ENCODE measurements at places on chromosomes 4 and X.

DNA sequence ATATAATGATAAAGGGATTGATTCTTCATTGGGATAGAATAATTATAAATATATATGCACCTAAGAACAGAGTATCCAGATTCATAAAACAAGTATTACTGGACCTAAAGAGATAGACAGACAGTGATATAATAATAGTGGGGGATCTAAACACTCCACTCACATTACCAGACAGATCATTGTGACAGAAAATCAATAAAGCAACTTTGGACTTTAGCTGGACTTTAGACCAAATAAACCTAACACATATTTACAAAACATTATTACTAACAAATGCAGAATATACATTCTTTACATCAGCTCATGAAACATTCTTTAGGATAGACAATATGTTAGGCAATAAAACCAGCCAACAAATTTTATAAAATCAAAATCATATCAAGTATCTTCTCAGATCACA, 14.6 kb downstream of the AGTR2 start:
- no peak for DNase-seq

DNA sequence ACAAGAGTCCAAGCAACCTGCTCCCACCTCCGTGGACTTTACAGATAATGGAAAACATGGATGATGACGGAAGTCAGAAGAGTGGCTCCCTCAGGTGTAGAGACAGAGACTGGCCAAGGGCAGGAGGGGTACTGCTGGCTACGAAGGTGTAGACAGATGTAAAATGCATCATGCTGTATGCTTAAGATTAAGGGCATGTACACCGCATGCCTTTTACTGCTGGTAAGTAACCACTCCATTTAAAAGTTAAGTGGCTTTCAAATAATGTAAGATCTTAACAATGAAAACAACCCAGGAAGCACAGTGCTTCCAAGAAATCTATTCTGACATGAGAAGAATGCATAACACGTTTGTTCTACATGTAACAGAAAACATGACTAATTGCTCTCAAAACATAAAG, 76.9 kb upstream of the FAM9B start:
- no peak for DNase-seq

GRCh38 chrX:13545726-13546125, 23.7 kb upstream of the EGFL6 start:
- no peak for DNase-seq

DNA sequence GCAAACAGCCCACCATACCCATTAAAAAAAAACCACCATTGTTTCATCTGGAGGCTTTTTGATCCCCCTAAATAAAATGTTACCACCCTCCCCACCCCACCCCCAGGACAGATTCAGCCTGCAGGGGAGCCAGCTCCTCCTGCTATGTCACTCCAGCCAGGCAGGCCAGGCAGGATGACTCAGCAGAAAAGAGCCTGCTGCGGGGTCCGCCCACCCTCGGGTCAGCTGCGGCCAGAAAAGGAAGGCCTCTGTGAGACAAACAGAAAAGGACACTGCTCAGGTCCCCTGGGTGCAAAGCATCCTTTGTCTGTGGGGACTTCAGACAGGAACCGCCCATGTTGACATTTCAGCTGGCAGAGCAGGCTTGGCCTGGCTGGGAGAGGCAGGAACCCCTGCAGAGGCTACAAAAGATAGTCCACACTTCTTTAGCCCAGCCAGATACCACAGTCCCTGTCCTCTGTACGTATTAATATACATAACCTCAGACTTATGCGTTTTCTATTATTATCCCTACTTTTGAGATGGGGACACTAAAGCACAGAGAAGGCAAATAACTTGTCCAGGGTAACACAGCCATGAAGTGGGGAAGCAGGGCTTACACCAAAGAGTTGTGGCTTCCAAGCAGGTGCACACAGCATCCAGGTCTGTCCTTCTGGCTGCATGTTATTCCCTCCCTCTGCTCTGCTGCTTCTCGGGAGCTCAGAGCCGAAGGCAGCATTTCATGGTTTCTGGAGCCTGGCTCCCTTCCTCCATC, 147.7 kb downstream of the CPEB2 start:
- DNase-seq: no peak

- DNase-seq: no peak
Observed at GRCh38 chr4:137226221-137226620, 306.1 kb downstream of the PCDH18 start.

- no peak for DNase-seq
Observed at GRCh38 chr4:80094191-80094590, 21.2 kb upstream of the ANTXR2 start.

GRCh38 chr4:2642968-2643367, 106.5 kb downstream of the FAM193A start:
- DNase-seq: no peak

- no peak for DNase-seq
Observed at GRCh38 chr4:154454710-154455109, 36.9 kb downstream of the DCHS2 start.

DNA sequence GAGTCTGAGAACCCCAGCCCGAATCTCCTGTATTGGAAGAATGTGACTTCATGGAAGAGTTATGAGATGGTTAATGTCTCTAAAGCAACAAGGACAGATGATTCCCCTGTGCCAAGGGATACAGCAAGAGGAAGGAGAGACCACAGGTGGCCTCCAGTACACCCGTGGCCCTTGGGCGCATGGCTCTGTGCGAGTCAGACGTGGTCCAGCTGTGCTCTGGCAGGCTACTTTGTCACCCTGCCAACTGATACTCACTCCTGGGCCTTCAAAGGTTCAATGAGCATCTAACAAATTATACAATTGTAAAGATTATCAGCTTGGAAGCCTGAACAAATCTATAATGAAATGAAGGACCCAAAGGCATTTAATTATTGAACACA, 71.7 kb downstream of the NYX start:
- no peak for DNase-seq

DNA sequence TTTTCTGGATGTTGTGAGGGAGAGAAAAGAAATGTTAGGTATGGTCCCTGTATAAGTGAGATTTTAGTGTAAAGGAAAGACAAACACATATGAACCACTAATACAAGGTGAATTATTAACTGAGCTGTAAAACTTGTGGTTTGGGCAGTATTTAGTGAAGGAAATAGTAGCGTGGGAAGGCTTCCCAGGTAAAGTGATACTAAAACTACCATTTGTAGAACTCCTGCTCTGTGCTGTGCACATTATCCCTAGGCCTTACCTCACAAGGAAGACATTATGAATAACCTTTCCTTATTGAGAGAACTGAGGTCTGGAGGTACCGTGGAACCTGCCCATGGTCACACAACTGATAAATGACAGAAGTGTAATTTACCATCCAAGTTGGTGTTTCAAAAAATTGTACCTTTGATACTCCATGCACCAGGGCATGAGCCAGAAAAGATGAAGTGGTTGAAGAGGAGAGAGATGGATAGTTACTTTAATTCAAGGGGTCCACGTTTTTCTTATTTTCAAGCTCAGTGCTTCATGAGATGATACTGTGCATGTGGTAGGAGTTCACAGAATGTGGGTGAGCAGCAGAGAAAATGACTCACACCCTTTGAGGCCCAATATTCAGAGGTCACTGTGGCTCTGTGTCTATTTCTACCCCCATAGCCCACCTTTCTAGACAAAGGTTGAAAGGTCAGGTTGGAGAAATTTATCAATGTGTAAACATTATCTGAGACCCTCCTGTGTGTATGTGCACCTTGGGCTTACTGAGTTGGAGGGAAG, 2.6 kb upstream of the VSIG4 start:
- no peak for DNase-seq

GRCh38 chrX:154348646-154349358, 25.6 kb downstream of the FLNA start:
- DNase-seq: no peak

GRCh38 chr4:148651991-148652390, 209.8 kb upstream of the NR3C2 start:
- no peak for DNase-seq

- DNase-seq: no peak
Observed at GRCh38 chr4:52755426-52755825, 4.2 kb upstream of the ERVMER34-1 start.

DNA sequence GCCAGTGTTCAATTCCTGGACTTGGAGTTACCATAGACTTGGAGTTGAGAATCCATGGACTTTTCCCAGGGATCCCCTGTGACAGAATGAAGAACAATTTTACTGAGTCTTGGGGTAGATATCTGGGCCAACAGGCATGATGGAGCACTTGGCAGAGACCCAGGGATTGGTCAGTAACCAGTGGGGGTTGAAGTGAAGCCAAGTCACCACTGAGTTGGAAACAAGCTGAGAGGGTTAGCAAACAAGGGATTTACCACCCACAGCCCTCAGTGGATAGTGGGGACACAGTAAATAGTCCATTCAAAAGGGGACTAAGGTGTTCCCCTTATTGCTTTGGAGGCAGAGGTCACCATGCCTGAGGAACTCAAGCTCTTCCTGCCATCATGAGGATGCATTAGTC, 281.7 kb downstream of the PPP1R2C start:
- no peak for DNase-seq

GRCh38 chr4:47167081-47168035, 136.0 kb downstream of the GABRB1 start:
- DNase-seq: no peak

DNA sequence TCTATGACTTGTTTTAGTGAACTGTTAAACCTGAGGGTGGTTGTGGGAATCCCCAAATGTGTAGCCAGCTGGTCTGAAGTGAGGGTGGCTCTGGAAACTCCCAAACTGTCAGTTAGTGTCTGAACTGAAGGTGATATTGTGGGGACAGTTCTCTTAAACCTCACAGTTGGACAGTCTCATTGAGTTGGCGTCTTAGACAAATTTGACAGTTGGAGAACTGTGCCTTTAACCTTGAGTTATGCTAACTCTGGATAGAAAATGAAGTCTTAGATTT, 20.7 kb upstream of the CTSO start:
- no peak for DNase-seq

GRCh38 chrX:29851857-29852605, 363.3 kb upstream of the MAGEB2 start:
- no peak for DNase-seq

- DNase-seq: no peak
Observed at GRCh38 chr4:168485156-168485910, 5.0 kb upstream of the DDX60L start.

DNA sequence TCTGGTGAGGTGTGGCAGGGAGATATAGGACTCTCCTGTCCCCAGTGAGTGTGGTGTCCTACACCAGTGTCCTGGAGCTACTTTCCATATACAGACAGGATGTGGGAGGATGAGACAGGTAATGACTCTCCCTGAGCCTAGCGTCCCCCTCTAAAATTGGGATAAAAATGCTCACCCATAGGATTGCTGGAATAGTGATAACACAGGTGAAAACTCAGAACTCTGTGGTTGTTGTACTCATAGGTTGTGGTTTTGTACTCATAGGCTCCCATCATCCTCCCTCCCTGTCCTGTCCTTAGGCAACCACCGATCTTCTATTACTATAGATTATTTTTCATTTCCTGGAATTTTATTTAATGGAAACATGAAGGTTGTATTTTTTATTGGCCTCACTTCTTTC, 60.7 kb upstream of the NXF3 start:
- no peak for DNase-seq

- DNase-seq: no peak
Observed at GRCh38 chrX:2314831-2315365, 185.9 kb downstream of the DHRSX start.

Measured in T-cell (primary cell).